Kidney (tissue), 22 donors: ENCODE measurements at places on chromosomes 2 and 18. TPM values are rescaled to one million over a fixed set of nuclear protein-coding genes. Genes with fewer than 3 reads are reported as not detected.

The CXCR1 gene
- total RNA-seq, result 0.09 TPM

- no peak for DNase-seq
Measured at GRCh38 chr2:144630459-144631215, 110.7 kb upstream of the ZEB2 start.

DNA sequence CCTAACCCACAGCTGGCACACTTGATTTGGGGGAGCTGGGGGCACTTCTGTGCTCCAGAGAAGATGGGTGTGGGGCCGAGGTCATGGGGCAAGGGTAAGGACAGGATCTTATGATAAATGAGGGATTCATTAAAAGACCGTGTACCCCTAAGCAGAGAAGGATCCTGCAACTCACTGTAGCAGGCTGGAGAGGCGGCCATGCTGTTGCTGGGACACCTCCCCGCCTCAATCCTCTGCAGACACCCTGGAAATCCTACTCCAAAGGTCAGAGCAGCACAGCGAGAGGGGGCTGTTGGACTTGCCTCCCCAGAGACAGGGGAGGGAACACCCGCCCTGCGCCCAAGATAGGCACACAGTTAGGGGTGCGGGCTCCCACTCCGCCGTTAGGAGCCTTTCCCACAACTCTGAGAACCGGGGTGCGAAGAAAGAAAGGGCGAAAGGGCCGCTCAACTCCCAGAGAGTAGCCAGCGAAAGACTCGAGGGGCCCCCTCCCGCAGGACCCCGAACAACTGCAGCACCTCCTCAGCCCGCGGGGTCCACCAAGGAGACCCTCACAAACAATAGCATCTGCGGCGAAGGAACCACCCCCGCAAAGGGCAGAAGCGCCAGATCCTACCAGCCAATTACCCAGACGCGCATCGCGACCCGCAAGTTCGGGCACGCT is 1.4 kb downstream of the PARD6G start:
- no peak for DNase-seq

The LIPT1 gene
- 10.3 TPM for total RNA-seq

DNA sequence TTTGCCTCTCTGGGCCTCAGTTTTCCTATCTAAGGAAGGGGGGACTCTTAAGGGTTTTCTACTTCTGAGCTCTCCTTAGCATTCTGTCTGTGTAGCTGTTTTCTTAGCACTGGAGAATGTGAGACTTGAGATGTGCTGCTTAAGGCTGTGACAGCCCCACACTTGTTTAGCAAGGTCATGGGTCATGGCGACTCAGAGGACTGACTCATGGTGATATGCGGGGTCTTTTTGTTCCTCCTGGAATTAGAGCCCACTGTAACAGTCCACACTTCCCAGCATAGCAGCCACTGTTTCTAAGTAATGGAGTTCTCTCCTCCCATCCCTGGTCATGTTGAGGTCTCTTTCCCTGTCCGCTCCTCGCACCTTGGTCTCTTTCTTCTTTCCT is 4.1 kb upstream of the LPIN1 start:
- DNase-seq, result no peak
